ENCODE measurements at places on chromosomes 11 and 22. TPM values are rescaled to one million over a fixed set of nuclear protein-coding genes. Genes with fewer than 3 reads are reported as not detected.
A peak's percentile ranks its signal among the peaks of the same experiment; 100 is the strongest.

Gene SULT4A1
- not detected for total RNA-seq

Gene CNIH2
- total RNA-seq = 0.75 TPM

Gene CBL
- total RNA-seq = 37.4 TPM

Gene PEX16
- 26.9 TPM for total RNA-seq

GRCh38 chr22:30310881-30311771 is 15.6 kb downstream of the TBC1D10A start:
- H3K27me3 ChIP-seq = no peaks in the 10 kb centered on the region
- H3K27ac ChIP-seq = peak overlapping the region; percentile 71
- H3K4me1 ChIP-seq = peaks cover 13% of the 10 kb centered on the region
- H3K36me3 ChIP-seq = no peaks in the 10 kb centered on the region
- DNase-seq = peak; percentile 86
- no peak overlapping the region for H3K4me3 ChIP-seq

- H3K27me3 ChIP-seq = no peaks in the 10 kb centered on the region
- no peaks in the 10 kb centered on the region for H3K4me1 ChIP-seq
- H3K27ac ChIP-seq = peak overlapping the region; percentile 23
- H3K36me3 ChIP-seq = peaks cover 4% of the 10 kb centered on the region
- no peak for DNase-seq
- H3K4me3 ChIP-seq = peak overlapping the region; percentile 87
These were observed 3.0 kb downstream of the SMTN start for GRCh38 chr22:31083923-31084810.

GRCh38 chr11:43905813-43906241 is 25.2 kb downstream of the ALKBH3 start:
- no peak overlapping the region for H3K4me3 ChIP-seq
- H3K36me3 ChIP-seq = peaks cover 4% of the 10 kb centered on the region
- H3K27ac ChIP-seq = no peak overlapping the region
- H3K27me3 ChIP-seq = no peaks in the 10 kb centered on the region
- no peaks in the 10 kb centered on the region for H3K4me1 ChIP-seq

GRCh38 chr11:65895482-65895981 is 4.7 kb downstream of the FOSL1 start:
- DNase-seq = no peak
- H3K27ac ChIP-seq = no peak overlapping the region
- H3K27me3 ChIP-seq = peaks cover 5% of the 10 kb centered on the region
- H3K4me1 ChIP-seq = no peaks in the 10 kb centered on the region
- H3K36me3 ChIP-seq = no peaks in the 10 kb centered on the region

DNA sequence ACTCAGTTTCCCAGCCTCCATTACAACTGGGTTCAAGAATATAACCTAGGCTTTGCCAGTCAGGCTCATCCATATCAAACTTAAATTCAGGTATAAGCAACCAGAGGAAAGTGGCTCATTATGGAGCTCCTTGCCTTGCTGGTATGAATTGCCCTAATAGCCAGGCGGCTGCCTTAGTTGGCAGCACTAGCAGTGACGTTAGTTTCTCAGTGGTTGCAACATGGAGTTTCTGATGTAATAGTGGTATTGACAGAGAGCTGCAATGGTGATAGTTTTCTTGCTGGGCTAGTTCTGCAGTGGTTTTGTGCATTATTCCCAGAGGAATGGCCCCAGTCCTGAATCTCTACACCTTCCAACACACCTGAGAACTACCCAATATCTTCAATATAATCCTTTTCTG is 3.8 kb upstream of the TMEM123 start:
- no peaks in the 10 kb centered on the region for H3K4me1 ChIP-seq
- DNase-seq = no peak
- no peaks in the 10 kb centered on the region for H3K27me3 ChIP-seq
